H9 (cell line): ENCODE measurements at places on chromosomes 12 and 14. TPM values are rescaled to one million over a fixed set of nuclear protein-coding genes. Genes with fewer than 3 reads are reported as not detected.

NEUROD4 gene
- not detected in 2 replicates for total RNA-seq

SOAT2 gene
- not detected in 2 replicates for total RNA-seq

- no peak for DNase-seq
These were observed 40.0 kb upstream of the PCNX4 start for GRCh38 chr14:60051721-60052221.

DNA sequence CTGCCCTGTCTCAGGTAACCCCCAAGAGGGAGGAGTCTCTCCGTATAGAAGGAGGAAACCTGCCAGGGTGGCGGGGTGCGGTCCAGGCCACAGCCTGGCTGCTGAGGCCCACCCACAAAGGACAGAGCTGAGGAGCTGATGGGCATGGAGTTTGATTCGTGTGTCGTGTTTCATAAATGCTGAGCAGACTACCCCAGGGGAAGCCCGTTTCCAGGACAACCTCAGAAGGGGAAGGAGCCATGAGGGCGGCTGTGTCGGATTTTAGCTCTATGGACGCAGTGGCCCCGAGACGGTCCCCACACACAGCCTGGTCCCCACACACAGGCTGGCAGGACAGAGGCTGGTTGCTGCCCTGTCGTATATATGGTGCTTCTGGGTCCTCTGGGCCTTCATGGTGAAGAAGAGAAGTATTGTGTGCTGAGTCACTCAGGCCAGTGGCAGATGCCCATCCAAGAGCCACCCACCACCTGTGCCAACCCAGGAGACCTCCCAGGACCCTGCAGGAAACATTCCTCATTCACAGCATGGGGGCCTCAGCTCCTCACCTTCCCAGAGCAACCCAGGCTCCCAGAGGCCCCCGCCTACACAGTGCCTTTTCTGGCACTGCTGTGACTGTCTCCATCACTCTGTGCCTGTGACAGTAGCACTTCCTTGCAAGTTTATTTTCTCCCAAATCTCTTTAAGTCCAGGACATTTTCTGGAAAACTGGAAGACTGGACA is 63.1 kb upstream of the RIN3 start:
- no peak for DNase-seq

DNA sequence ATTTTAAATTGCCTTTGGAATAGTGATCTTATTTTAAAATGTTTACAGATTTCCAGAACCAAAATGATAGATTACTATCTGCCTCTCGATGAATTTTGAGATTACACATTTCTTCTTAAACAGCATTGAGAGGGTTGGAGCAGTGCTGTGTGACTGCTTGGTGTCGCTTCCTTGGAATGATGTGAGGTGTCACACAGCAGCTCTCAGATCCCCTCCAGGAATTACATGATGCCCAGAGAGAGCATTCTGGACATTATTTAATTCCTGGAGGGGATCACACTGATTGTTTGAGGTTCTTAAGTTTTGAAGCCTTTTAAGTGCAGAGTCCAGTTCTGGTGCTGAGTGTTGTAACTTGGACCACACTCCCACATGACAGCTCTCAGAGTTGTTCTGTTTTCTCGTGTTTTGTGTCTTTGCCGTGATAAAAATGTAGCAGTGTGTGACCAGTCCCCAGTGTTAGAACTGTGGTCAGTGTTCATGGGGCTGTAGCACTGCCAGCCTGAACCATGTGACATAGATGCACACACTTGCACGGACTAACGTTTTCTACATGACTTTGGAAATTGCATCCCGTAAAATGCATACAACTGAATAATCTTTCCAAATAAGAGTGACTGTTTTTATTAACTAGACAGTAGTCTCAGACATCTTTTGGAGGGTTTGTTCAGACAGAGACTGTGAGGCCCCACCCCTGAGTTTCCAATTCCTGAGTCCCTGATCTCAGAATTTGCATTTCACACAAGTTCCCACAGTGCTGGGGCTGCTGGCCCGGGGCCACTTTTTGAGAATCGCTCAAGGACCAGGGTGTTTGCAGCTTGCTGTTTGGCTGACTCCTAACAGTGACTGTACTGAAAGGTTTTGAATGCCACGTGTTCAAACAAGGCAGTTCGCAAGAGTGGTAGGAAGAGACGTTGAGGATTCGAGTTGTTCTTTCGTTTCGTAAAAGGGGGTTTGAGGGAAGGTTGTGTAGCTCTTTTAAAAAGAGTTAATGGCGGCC is 26.0 kb downstream of the XRCC3 start:
- no peak for DNase-seq

KLRC2 gene
- total RNA-seq, result not detected in 2 replicates

HOXC12 gene
- total RNA-seq, result not detected in 2 replicates

PIGH gene
- 9.3 and 9.4 TPM in 2 replicates for total RNA-seq

GRCh38 chr14:80105488-80105994 is 105.8 kb downstream of the DIO2 start:
- no peak for DNase-seq

DNA sequence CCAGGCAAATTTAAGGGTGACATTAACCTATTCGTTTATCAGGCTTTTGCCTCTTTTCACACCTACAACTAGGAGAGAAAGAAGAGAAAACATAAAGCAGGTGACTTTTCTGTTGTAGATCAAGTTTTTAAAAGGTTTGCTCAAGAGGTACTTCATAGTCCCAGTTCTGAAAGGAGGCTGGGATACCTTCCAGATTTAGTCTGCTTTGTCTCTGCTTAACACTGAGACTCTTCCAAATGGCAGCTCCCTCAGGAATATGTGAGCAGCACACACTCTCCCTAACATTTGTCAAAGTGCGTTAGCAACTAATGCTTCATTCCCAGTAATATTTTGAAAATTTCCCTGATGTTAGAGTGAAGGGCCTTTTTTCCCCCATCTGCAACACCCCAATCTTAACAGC is 133.7 kb upstream of the RASSF8 start:
- DNase-seq, result no peak

- DNase-seq, result no peak
These were observed 70.4 kb upstream of the KITLG start for GRCh38 chr12:88650715-88651114.

C14orf39 gene
- total RNA-seq, result 1.1 and 1.8 TPM in 2 replicates

DNA sequence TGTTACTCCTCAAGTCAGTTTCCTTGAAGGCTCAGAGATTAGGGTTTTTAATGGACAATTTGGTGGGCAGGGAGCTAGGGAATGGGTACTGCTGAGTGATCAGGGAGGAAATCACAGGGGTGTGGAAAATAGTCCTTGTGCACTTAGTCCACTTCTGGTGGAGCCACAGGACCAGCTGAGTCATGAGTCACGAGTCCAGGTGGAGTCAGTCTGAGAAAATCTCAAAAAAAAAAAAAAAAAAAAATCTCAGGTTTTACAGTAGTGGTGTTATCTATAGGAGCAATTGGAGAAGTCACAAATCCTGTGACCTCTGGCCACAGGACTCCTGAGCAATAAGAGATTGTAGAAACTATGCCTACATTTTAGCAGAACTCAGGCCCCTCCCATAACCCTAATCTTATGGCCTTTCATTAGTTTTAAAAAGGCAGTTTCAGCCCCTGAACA is 28.2 kb upstream of the AMN1 start:
- DNase-seq, result no peak
